ENCODE measurements at places on chromosomes 12 and 14.

- no peak for DNase-seq
Observed at GRCh38 chr12:6167327-6168280, 32.6 kb upstream of the CD9 start.

- no peak for DNase-seq
Observed at GRCh38 chr12:50221228-50222008, 54.2 kb upstream of the CERS5 start.

GRCh38 chr14:93525696-93526451, 95.1 kb downstream of the UNC79 start:
- DNase-seq: no peak

DNA sequence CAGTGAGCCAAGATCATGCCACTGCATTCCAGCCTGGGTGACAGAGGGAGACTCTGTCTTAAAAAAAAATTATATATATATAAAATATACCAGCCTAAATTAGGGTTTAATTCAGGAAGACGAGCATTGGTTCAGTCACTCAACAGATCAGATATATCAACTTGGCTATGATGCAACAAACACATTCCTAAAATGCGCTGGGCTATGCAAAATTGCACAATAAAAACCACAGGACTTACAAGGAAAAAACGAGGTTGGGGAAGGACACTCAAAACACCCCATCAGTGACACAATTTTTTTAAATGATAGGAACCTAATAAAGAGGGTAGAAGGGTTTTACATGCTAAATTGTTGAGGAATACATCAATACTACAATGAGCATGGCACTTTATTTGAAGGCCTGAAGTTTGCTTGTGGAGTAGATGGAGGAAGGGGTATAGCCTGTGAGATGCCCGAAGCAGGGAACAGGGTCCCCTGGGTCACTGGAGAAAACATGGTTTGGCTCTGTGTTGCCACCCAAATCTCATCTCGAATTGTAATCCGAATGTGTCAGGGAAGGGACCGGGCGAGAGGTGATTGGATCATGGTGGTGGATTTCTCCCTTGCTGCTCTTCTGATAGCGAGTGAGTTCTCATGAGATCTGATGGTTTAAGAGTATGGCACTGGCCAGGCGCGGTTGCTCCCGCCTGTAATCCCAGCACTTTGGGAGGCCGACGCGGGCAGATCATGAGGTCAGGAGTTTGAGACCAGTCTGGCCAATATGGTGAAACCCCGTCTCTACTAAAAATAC, 71.2 kb downstream of the TNFAIP2 start:
- DNase-seq: no peak

DNA sequence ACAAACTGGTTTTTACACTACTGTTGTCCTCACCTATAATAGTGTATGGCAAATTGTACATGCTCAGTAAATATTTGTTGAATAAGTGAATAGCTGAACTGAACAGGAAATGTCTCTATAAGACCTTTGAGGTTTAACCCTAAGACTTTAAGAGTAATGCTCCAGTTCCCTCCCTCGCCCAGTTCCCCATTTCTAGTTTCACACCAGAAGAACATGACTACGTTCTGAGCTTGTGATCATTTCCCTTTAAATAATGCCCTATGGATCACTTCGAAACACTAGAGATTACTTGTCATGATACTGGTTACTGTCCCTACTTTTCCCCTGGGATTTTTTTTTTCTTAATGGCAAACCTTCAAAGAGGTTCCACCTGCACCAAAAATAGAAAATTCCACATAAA, 69.3 kb downstream of the PRKD1 start:
- no peak for DNase-seq

DNA sequence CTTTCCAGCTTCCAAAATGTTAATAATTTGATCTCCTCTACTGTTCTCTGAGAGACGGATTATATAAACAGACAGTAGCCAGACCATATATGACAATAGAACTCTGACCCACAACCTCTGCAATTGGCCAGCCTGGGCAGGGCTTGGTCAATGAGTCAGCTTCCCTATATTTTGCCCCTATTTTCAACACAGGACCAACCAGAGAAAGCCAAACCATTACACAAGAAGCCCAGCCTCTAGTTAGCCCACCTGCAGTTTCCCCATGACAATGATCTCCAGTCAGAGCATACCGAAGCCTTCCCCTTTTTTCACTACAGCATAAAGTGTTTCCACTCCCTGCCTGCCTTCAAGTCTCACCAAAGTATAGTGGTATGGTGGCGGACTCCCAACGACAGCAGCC, 7.6 kb upstream of the EXD2 start:
- DNase-seq: no peak

DNA sequence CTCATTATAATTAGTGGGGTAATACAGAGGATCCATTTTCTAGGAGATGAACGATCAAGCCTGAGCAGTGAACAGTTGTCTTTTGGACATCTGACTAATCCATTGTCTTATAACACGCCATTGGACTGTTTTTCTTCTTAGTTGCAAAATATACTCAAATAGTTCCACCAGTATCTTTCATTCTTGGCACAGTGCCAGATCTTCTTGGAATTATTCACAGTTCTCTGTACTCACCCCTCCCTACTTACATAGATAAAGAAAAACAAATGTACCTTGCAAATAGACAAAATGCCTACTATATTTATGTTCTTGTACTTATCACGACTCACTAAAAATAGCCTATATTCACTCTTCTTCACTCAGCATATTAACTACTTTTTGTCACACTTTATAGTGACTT, 3.8 kb downstream of the CBLN3 start:
- no peak for DNase-seq

DNA sequence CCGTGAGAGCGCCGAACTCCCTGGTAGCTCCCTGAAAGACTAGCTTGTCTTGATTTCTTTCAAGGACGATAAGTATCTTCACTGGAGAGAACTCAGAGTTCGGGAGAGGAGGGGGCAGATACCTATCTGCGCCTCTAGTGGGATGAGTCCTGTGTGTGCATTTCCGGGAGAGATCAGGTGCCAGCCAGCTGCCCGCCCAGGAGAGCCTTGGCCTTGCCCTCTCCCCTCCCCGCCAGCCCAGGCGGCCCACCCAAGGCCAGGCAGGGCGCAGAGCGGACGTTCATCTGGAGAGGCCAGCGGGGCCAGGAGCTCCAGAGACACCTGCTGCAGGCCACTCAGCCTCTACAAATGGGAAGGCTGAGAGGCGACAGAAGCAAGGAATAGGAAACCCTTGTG, 1.0 kb downstream of the CD9 start:
- DNase-seq: no peak

DNA sequence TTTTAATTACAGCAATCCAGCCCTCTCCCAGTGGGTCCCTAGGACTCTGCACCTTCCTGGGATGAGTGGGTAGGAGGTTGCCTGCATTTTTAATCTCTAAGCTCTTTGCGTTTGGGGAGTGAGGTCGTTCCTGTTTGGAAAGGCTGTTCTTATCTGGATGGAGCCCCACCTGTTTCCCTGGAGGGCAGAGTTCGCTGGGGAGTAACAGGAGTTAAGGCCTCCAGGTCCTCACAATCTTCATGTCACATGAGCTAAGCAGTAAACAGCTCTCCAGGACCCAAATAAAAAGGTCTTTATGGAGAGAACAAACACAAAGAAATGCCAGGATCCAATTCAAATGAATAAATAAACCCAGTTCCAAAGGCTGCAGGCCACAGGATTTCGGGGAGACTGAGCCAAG, 56.0 kb upstream of the RFLNA start:
- no peak for DNase-seq

DNA sequence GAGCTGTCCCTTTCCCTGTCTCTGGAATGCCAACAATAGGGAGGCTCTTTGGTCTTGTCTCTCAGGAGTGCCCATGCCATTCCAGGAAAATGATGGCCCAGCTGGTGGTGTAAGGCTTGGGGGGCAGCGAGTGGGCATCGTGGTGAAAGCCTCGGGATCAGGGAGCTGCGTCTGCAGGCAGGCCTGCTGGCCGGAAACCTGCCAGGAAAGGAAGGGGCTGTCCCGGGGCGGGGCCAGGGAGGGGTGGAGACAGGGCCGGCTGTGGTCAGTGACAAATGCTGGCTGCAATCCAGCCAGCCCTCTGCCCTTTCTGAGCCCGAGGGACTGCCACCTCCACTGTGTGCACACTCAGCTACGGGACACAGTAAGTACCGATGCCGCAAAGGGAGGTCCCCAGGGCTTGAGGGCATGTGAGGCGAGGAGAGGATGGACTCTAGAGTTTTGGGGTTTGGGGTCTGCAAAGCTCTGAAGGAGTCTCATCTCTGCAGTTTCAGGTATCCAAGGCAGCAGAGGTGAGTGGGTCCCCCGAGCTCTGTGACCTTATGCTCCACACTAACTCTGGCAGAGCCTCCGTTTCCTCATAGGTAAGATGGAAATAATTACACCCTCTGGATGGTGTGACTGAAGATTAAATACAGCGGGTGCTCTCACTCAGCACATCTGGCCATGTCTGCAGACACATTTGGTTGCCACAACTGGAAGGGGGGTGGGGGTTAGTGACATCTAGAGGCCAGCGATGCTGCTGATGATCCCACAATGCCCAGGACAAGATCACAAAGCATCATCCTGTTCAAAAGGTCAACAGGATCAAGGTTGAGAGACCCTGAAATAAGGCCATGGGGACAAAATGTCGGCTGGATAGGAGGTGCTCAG, at the start of gene SERPINA5:
Gene SERPINA5, plus strand, starts transcription at position 300 of the 873 bp plus-strand sequence. CDS start 5,937 bp downstream, outside the sequence.
- DNase-seq: no peak

DNA sequence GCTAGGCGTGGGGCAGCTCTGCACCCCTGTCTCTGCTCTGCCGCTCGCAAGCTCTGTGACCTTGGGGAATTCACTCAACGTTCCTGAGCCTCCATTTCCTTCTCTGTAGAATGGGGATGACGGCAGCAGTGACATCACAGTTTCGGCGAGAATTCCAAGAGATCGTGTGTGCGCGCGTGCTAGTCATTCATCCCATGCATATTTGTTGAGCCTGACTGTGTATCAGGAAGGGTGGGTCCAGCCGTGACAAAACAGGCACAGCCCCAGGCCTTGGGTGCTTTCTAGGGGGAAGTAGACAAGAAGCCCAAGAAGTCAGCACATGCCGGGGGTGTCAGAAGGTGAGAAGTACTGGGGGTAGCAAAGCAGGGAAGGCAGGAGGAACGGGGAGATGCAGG, 145.6 kb upstream of the NCOR2 start:
- DNase-seq: no peak

GRCh38 chr12:55610598-55610997, 26.1 kb upstream of the OR10P1 start:
- no peak for DNase-seq

DNA sequence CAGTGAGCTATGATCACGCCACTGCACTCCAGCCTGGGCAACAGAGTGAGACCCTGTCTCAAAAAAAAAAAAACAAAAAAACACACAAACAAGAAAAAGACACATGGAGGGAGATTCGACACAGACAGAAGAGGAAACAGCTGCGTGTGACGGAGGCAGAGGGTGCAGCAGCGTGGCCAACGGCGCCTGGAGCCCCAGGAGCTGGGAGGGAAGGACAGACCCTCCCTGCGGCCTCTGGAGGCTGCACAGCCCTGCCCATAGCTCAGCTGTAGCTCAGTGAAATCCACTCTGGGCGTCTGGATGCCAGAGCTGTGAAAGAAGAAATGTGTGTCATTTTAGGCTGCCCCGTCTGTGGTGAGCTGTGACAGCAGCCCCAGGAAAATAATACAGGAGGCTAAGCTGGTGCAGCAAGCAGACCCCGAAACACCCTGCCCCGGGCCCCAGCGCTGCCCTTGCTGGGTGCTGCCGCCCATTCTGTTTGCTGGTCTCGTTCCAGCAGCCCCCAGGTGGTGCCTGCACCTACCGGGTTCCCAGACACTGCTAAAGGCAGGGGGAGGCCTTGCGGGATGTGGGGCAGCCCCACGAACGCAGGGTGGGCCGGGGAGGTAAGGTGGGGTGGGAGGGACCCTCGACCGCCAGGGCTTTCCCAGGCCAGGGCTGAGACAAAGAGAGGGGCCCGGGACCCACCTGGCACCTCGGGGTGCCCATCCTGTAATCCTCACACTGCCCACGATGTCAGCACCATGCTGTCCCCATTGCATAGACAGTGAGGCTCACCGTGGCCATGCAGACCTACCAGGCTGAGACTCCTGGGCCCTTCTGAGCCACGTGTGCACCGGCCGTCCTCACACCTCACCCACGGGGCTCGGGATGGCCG, 21.2 kb downstream of the GALNT9 start:
- DNase-seq: no peak

- DNase-seq: no peak
Observed at GRCh38 chr12:113069149-113069548, 12.6 kb downstream of the DTX1 start.

DNA sequence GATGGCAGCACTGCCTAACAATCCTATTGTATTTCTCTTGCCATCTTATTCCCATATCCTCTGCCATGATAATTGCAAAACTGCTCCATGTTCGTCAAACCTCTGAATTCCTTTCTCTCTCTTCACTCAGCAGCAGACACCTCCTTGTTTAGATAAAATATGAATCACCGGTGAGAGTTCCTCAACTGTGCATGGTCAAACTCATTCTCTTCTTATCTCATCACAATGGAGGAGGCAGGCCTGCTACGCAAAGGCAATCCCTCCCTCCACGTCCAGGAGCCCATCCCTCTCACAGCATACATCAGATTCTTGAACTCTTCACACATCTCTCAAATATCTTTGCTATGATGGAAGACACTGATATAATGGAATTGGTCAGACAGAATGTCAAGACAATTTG, 90.1 kb upstream of the DAAM1 start:
- DNase-seq: no peak

DNA sequence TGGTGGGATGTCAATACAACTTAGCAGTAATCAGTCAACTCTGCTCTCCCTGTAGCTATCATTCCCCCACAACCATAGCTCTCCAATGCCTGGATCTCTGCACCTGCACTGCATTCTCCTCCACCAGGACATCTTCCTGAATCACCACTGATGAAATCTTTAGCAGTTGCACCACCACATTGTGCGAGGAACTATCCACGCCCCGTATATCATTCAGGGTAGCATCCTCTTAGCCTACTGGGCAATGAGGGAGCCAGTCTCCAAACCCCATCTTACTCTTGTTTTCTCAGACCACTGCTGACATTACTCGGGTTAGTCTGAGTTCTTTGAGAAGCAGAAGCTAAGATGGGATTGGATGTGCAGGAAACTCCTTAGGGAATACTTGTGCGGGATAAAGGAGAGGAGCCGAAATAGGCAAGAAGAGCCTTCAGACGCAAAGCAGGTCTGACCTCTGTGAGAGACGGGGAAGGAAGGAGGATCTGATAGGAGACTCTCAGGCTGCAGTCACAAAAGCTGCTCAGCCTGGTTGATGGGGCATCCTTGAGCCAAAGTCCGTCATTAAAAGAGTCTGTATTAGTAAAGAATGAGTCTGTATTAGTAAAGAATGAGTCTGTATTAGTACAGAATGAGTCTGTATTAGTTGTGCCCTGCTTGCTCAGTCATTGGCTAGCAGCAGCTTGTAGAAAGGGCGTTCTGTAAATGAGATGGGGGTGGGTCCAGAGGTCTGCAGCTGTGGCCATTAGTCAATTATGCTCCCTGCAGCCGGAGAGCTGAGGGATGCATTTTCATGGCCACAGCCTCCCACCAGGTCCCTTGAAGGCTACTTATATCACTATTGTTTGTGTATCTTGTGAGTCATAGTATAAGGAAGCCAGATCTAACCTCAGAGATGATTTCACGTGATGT, 49.6 kb upstream of the RASSF3 start:
- DNase-seq: no peak

GRCh38 chr14:44462381-44462780, 44.7 kb downstream of the FSCB start:
- DNase-seq: no peak
